Activated naive CD4-positive, alpha-beta T cell treated with Interleukin-2 at 50 U/mL for 16 hours (primary cell): ENCODE measurements at places on chromosomes 13 and 19.
A peak's percentile ranks its signal among the peaks of the same experiment; 100 is the strongest.

DNA sequence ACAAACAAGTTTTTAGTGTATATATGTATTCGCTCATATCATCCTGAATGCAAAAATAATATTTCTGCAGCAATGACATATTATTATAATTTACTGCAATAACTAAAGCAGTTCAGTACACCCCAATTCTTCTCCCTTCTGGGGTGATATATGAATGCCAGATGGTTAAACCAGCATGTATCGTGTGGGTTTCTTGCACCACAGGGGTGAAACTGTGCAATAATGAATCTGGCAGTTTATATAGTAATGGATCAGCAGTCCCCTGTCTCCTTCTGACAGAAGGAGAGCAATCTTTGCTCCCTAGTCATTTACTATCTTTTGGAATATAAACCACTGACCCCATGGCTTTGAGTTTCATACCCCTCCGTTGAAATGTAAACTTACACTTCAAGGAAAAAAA lies 228.6 kb upstream of the KLHL1 start:
- DNase-seq = no peak

DNA sequence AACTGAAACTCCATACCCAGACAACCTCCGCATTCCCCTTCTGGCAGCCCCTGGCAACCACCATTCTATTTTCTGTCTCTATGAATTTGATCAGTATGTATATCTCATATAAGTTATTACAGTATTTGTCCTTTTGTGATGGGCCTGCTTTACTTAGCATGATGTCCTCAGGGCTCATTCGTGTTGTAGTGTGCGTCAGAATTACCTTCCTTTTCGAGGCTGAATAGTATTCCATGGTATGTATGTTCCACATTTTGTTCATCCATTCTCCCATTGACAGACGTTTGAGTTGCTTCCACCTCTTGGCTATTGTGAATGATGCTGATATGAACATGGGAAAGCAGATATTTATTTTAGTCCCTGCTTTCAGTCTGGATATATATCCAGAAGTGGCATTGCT lies 5.0 kb downstream of the PLEKHF1 start:
- no peak for DNase-seq

GRCh38 chr19:46755853-46756543 lies 9.7 kb upstream of the STRN4 start:
- DNase-seq = no peak

DNA sequence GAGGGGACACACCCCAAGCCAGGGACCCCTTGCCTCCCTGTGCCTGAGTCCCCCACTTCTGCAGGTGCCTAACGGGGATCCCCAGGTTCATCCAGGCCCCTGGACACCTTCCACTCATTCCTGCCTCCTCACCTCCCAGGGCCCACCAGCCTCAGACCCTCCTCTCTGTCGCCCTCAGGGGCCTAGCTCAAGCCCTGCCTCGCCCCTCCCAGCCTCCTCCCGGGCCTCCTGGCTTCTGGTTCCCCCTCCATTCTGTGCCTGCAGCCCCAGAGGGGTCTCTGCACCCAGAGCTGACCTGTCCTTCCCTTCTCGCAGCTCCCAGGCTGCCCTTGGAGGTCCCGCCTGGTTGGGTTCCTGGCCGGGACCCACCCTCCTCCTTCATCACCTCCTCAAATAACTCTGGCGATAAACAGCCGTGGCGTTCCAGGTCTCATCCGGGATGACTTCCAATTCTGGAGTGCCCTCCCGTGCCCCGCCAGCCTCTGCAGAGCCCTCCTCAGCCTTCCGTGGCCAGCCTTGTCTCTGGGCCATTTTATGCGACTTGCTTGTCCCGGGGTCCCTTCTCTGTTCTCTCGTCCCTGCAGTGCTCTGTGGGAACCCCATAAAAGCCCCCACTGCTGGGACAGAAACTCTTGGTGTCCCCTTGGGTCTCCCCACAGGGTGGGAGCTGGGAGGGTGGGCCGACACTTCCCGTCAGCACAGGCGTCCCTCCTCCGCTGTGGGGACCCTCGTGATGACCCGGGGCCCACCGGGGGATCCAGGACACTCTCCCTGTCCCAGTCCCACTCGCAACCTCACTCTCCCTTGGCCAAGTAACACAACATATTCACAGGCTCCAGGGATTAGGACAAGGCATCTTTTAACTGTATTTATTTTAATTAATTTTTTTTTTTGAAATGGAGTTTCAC lies 9.2 kb downstream of the JOSD2 start:
- no peak for DNase-seq

DNA sequence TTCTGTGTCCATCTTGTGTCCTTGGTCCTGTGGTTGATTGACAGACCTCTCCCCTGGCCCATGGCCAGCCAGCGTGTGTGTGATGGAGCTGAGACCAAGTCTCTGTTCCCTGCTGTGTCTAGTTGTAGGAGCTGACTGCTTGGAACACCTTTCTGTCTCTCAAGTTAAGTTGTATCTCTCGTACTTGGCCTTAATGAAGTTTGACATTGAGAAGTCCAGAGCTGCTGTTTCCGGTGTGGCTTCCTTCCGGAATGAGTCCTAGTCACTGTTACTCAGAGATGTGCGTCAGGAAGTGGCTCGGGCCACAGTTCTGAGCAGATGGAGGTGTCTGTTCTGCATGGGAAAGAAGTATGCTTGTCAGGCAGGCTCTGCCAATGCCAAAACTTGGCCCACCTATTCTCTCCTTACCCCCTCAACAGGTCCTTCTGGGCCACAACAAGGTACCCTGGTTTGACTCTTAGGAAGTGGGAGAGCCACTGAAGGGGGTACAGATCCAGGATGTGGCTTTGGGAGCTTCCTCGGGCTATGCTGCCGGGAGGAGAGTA lies 54.3 kb downstream of the GATAD2A start:
- DNase-seq = peak; percentile 66

GRCh38 chr19:48403606-48404005 lies 10.1 kb downstream of the GRIN2D start:
- peak; percentile 36 for DNase-seq

DNA sequence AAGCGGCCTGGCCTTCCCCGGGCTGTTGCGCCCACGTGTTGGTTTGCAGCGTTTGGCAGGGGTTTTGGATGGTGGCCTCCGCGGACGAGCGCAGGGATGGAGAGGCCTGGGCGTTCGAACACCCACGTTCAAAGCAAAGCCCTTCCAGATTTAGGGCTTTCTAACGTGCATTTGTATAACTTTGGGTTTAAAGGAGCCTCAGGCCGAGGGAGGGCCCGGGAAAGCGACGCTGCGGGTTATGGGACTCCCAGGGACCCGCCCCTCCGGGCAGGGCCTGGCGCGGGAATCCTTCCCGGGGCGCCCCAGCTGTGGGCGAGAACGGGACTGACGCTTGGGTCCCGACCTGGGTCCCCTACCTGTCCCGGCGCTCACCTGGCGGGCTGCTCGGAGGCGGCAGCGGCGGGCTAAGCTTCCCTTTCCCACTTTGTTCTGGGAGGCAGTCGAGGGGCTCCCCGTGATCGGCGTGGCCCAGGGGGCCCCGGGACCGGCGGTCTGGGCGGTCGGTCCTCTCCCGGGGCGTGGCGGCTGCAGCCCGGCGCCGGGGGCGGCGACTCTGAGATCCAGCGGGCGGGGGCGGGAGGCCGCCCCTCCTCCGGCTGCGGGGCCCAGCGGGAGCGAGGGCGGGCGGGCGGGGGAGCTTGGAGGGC lies at the start of gene FBXO17:
TSS of gene FBXO17 (minus strand) at position 529 of the 647 bp plus-strand sequence. CDS start 25,423 bp downstream, outside the sequence.
- DNase-seq = no peak
